A375 (cell line): ENCODE measurements at places on chromosomes 3 and 15. TPM values are rescaled to one million over a fixed set of nuclear protein-coding genes. Genes with fewer than 3 reads are reported as not detected.

Gene INO80
- total RNA-seq, result 27.9 and 39.7 TPM in 2 replicates

Gene SCAP
- total RNA-seq, result 68.7 and 71.3 TPM in 2 replicates

Gene FOXL2NB
- 0.11 TPM in 1 of 2 replicates, not detected in the other for total RNA-seq

Gene IMPG2
- total RNA-seq, result 0.04 and 0.05 TPM in 2 replicates

Gene SPSB4
- 0.64 and 1.5 TPM in 2 replicates for total RNA-seq

Gene EFHB
- 0.23 and 1.2 TPM in 2 replicates for total RNA-seq

Gene MAGEL2
- total RNA-seq, result 0.08 and 0.15 TPM in 2 replicates

Gene PLS1
- 7.4 and 8.8 TPM in 2 replicates for total RNA-seq
